ENCODE measurements at places on chromosomes 6 and 20.

- no peak for DNase-seq
Measured at GRCh38 chr6:2579241-2579761, 171.4 kb downstream of the MYLK4 start.

- DNase-seq: no peak
Measured at GRCh38 chr20:36526521-36527011, 14.8 kb upstream of the MYL9 start.

- DNase-seq: no peak
Measured at GRCh38 chr6:37317312-37318038, 36.3 kb upstream of the RNF8 start.

- no peak for DNase-seq
Measured at GRCh38 chr6:151071295-151071694, 168.5 kb upstream of the AKAP12 start.

GRCh38 chr6:134642279-134642678 lies 307.6 kb downstream of the ALDH8A1 start:
- no peak for DNase-seq

DNA sequence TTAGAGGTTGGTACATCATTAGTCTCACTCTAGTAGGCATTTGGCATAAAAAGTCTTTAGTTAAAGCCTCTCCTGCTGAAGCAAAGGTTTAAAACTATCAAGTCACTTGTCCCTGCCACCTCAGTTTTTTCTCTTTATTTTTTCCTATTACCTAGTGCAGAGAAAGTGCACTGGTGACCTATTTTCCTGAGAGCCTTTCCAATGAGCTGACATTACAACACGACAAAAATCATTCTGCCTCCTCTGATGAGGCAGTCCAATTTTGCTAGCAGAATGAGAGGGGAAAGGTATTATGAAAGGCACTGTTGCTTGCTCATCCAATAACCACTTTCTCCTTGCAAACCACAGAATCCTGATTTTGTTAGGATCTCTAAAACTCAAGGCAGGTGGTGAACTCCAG lies 73.3 kb upstream of the SGK1 start:
- no peak for DNase-seq

DNA sequence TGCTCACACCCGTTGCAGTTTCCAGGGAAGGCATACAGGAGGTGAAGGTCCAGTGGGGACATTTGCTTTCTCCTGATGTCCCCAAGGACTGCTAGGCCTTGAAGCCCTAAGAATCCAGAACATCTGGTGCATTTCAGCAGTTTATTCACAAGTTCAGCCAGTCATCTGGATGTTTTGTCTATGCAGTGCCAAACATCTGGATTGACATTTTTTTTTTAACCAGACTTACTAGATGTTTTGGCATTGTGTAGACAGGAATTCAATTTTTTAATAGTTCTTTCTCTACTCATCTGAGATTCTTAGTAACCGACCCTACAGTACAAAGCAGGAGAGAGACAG lies 256.2 kb downstream of the CLIC5 start:
- DNase-seq: no peak

DNA sequence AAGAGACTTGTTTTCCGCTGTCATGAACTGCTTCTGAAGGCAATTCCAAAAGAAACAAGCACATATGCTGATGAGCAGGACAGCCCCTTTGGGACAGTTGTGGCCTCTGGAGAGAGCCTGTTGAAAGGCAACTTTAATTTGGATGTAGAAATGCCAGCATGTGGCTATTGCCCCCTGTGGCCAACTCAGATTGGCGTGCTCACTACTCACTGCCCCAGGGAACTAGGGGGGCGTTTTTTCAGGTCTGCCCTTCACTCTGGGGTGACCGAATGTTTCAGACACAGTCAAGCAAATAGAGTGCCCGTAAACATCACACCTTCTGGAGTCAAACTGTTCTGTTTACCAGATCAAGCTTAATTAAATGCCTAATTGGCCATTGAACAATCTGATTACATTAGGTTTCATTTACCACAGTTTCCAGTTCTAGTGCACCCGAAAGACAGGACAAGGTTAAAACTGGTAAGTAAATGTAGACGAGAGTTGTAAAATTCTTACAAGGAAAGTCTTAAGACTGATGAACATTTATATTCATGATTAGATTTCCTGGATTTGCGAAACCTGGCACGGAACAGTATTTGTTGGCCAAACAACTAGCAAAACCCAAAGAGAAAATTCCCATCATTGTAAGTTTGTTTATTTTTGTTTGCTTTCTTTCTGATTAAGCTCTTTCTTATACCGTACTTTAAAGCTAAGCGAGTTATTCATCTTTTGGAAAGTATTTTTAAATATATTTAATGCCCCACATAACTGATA lies 75.9 kb upstream of the SYNJ2 start:
- DNase-seq: no peak

DNA sequence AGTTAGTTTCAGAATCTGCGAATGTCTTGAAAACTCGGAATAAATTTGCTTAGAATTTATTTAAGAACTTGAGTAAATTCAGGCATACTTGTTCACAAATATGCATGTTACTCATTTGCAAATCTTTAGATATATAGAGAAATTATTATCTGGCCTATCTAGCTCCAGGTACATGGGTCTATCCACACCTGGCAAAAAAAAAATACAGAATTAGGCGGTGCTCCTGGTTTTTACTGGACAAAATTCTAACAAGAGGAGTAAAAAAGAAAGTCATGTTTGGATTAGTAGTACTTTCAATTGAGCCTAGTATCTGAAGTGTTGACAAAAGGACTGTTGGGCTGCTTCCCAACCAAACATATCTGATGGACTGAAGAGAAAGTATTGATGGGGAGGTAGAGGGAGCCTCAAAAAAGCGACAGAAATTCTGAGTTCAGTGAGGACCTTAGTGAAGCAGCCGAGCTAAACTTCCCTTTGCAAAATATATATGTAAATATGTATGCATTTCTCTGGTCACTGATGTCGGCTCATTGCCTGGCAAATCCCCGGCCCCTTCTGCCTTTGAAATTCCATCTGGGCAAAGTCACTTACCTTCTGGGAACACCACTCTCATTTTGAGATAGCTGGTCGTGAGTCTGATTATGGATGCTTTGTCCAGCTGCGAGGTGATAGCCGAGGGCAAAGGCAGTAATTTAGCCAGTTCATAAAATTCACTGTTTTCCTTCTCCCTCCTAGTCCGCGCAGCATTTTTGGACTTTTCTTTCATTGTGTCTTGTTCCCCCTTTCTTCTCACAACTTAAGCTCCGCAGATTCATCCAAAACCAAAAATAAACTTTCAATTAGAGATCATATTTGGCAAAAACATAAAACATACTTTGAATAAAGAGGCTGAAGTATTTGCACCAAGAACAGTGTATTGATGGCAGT lies 1.8 kb downstream of the SIM1 start:
- DNase-seq: no peak

GRCh38 chr6:90612313-90612680 lies 25.4 kb upstream of the MAP3K7 start:
- no peak for DNase-seq

DNA sequence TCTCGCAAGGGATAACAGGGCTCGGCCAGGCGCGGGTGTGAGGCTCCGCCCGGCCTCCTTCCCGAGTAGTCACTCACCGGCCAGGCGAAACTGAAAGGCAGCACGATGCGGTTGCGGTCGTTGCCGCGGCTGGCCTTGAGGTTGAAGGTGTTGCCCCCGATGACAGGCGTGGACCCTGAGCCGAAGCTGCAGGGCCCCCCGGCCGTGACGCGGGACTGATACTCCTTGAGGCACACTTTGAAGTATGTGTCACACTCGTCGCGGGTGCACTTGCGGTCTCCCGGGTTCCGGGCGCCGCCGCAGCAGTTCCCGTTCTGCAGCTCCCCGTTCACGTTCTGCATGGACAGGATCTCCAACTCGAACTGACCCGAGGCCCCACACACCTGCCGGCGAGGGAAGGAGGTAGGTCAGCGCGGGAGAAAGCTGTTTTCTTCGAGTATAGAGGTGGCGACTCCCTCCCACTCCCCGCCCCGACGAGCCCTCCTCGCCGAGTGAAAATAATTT lies 1.1 kb downstream of the JAG1 start:
- peak; percentile 40 for DNase-seq

DNA sequence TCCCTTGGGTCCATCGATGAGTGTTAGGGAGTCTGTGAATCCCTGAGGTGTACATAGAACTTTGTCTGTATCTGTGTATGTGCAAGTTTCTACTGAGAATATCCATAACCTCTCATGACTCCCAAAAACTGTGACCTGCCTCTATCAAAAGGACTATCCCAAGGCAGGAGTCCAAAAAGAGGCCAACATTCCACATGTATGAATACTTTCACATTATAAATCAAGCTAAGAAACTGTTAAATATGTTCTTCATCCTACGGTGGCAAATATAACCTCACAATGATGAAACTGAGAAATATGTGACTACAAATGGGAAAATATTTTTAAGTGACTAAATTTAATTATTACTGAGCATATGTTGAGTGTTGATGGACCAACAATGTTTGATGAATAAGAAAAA lies 16.1 kb upstream of the STX11 start:
- no peak for DNase-seq

GRCh38 chr6:50362706-50363105 lies 313.0 kb upstream of the DEFB112 start:
- no peak for DNase-seq

GRCh38 chr6:66568271-66568670 lies 861.2 kb upstream of the EYS start:
- DNase-seq: no peak

- no peak for DNase-seq
Measured at GRCh38 chr6:151448623-151449022, 3.3 kb downstream of the RMND1 start.

DNA sequence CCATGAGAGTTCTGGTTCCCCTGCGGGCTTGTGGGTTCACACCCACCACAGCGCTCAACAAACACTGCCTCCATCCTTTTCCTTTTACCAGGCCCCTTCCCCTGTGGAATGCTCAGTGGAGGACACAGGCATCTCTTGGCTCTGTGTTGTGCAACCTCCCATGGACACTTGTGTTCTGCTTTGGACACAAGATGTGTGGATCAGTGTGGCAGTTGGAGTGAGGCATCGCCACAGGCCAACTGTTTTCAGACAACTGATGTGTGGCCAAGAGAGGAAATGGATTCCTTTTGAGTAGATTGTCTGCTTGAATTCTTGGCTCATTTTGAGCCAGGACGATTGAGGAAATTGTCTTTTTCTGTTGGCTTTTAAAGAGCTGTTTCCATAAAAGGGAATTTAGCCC lies 26.8 kb downstream of the CST8 start:
- DNase-seq: no peak

DNA sequence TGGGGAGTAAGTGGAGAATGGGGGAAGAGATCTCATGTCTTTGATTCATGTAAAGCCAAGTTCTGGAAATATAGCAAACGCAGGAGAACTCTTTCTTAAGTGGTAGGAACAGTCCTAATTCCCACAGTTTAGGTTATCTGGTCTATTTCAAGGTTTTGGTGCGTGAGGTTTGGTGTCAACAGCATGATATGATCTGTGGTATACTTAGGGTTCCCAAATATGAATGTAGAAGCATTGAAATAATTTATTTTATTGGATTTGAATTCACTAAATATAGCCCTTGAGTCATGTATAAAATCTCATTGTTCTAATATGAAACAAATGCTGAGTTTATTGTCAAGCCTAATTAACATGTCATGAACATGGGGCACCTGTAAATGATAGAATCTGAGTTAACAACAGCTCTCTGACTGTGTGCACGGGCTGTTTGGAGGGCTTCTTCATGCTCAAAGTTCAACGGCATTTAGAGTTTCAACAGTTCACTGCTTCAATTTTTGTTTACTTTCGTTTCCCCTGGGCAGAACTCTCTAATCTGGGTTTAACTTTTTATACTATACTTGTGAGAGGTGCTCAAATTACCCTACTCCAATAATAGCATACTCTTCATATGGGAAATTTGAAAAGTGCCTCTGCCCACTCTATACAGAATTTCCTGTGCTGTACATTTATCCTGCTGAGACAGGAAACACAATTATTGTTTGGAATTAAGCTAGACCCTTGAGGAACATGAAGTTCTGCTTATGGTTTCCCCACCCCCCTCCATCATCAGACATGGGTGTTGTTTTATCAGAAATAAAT lies 236.3 kb upstream of the ZNF217 start:
- no peak for DNase-seq

DNA sequence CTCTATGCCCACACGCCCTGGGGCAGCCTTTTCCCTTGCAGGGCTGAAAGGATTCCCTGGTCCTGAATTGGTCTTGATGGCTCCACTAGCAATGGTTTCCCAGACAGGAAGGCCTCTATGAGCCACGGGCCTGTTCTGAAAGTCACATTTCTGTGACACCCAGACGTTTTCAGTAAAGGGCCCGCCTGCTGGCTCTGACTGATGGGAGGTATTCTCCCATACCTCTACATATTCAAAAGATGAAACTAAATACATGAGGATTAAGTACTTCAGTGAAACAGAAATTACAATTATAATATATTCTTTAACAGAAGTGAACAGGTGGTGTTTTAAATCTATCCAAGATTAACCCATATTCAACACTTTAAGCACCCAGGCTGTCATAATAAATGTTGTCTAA lies 629.8 kb downstream of the CDH26 start:
- no peak for DNase-seq

- DNase-seq: no peak
Measured at GRCh38 chr6:10682355-10682988, 11.9 kb downstream of the C6orf52 start.

- no peak for DNase-seq
Measured at GRCh38 chr6:53159558-53159957, 10.9 kb upstream of the GCM1 start.

DNA sequence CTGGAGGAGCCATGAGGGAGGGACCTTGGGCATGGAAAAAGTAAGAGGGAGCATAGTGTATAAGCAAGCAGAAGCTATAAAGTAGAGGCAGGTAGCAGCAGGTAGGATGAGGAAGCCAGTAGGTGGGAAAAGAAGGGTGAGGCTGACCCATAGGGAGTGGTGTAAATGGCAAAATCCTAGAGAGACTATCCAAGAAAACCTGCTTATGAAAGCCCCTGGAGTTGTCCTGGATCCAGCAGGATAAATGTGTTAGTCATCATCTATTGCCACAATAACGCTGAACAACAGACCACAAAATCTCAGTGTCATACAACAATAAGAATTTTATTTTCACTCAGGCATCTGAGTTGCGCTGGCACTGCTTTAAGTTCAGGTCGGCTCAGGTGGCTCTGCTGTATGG lies 30.2 kb downstream of the CHD6 start:
- DNase-seq: no peak

DNA sequence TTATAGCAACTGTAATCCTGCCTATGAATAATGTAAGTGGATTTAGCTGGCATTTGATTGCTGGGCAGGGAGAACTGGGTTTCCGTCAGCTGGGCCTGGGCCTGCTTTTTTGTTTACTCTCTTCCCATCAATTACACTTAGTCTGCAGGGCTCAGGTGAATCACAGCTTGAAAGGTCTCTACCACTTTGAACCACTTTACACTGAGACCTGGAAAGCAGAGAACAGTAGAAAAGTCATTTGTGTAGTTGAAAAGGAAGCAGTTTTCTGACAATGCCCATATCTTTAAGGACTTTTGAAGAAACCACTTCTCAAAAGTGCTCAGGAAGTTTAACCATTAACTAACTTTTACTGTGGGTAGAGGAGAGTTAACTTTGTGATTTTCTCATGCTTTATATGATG lies 315.4 kb upstream of the SASH1 start:
- DNase-seq: no peak
